Sciatic nerve (tissue), 2 donors: ENCODE measurements at places on chromosomes 7 and 10. TPM values are rescaled to one million over a fixed set of nuclear protein-coding genes. Genes with fewer than 3 reads are reported as not detected.

- DNase-seq: no peak
Measured at GRCh38 chr7:30080818-30081217, 52.6 kb downstream of the PLEKHA8 start.

DNA sequence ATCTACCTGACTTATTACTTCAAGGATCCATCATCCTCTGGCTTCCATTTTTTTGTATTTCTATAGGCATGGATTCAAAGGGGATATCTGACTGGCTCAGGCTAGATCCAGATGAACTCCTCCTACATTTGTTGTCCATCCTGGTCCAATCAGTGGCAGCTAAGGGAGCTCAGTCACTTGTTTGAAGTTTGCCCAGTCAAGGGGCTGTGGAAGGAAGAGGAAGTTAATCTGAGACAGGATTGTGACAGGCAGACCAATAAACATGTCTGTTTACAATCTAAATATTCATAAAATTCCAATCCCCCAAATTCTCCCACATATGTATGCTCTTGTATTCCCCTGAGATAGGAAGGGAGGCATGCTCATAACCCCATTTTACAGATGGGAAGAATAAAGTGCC, 48.7 kb downstream of the CAV1 start:
- DNase-seq: no peak

ANK3 gene
- 203 TPM for total RNA-seq

EN2 gene
- total RNA-seq: not detected
